ENCODE measurements at places on chromosomes 3 and 15.

- DNase-seq = peak; percentile 59
Observed at GRCh38 chr3:188950832-188951489, 220.8 kb upstream of the TPRG1 start.

- no peak for DNase-seq
Observed at GRCh38 chr15:52225230-52225629, 34.0 kb upstream of the GNB5 start.

- no peak for DNase-seq
Observed at GRCh38 chr15:77168141-77168540, 97.2 kb upstream of the TSPAN3 start.

- DNase-seq = no peak
Observed at GRCh38 chr15:32966512-32966911, 228.0 kb downstream of the FMN1 start.

DNA sequence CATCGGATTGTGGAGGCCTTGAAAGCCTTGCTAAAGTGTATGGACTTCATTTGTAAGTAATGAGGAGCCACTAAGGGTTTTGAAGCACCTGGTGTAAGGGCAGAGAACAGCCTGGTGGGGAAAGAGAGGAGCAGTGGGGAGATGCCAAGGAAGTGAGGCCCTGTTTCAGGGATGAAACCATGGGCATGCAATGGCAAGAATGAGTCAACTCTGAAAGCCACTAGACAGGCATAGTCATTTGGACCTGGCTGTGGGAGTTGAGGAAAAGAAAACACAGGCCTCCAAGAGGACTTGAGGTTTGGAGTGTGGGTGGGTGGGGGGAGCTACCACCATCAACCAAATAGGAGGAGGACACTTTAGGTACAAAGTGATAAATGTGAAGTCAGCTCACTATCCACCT, 7.6 kb downstream of the XCR1 start:
- peak; percentile 12 for DNase-seq

GRCh38 chr3:37861620-37862041, at the start of gene CTDSPL:
CTDSPL (plus strand) TSS chr3:37861880; CDS start chr3:37862200, 320 bp downstream.
- DNase-seq = no peak

DNA sequence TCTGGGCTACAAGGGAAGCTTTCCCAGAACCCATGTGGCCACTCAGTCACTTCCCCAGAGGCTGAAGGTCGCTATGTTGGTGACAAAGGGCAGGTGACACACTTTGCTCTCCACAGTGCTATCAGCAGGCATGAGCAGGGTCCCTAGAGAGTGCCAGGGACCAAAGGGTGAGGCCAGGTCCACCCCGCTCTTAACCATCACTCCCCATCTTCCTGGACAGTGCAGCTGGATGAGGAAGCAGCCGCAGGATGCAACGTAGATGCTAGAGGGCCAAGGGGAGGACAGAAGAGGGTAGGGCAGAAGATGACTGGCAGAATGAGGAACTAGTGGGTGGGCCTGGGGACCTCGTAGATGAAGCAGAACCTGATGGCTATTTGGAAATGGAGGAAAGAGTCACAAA, 13.6 kb upstream of the LTF start:
- no peak for DNase-seq

DNA sequence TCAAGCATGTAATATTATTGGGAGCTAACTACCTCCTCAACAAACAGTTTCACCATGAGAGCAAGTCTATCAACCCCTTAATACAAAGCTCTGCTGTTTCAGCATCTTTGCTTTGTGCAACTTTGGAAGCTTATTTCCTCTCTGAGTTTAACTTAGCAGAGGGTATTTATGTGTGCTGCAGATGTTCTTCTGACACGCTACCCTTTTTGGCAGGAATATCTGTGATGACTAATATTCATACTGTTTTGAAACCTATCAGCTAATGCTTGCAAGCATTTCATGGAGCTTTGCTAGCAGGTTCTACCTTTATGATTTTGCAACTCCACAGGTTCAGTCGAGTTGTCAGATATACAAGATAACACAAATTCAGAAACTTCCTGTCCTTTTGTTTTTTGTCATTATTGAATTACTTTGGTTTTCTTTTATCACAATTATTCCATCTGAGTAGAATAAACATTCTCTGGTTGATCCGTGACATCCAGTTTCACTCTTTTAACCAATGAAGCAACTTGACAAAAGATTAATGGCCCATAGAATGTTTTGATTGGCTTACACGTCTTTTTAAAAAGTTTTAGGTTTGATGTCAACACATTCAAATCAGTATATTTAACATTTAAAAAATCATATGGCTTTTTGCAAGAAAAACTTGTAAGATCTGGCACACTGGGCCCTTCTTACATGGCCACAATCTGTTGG, 1.7 kb upstream of the SLC9A9 start:
- DNase-seq = peak; percentile 76

DNA sequence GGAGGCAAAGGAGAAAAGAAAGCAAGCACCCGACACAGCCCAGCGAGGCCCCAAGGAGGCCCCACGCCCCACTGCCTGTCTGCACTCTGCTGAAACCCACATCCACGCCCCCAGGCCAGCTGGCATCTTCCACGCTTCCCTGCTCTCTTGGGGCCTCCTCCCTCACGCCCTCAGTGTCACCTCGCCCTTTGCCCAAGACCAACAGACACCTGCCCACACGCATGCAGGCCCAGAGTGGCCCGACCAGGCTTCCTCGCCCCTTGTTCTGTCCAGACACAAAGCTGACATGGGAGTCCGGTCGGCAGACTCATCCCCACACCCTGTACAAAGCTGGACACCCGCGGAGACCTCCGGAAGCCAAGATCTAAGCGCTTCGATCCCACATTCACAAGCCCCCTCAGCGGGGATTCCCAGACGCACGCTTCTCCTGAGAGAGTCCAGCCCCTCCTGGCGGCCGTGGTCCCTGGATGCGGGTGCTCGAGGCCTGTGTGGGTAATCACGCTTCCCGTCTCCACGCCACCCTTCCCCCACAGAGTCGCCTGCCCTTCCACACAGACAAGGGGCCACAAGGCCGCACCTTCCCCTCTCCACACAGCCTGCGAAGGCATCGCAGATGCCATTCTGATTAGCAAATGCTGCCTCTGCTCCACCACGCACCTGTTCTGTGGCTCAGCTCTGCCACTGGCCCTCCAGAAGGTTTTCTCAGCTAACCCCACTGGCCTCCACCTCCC, 176.6 kb downstream of the XXYLT1 start:
- DNase-seq = no peak

DNA sequence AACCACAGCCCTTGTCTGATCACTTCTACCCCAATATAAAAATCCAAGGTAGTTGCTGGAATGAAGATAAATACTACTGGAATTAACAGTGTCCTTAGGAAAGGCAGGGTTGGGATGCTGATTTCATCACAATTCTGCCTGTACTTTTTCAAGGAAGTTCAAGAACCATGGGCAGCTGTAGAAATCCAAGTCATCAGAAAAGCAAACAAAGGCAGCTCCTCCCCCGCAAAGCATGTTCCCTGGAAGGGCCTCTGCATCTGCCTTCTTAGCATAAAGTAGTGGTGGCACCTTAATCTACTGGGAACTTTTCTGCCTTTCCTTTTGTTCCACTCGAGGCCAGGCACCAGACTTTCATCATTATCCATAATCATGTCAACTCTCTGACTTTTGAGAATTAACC, 54.4 kb downstream of the ERC2 start:
- no peak for DNase-seq

Measured in foreskin keratinocyte (primary cell).